ENCODE measurements at places on chromosomes 16 and 17.
A peak's percentile ranks its signal among the peaks of the same experiment; 100 is the strongest.

GRCh38 chr17:81400154-81400977 is 5.1 kb downstream of the BAHCC1 start:
- DNase-seq = no peak

GRCh38 chr16:11963706-11964105 is 1.3 kb upstream of the TNFRSF17 start:
- no peak for DNase-seq

GRCh38 chr17:51435641-51436091 is 175.3 kb downstream of the UTP18 start:
- peak; percentile 9 for DNase-seq

DNA sequence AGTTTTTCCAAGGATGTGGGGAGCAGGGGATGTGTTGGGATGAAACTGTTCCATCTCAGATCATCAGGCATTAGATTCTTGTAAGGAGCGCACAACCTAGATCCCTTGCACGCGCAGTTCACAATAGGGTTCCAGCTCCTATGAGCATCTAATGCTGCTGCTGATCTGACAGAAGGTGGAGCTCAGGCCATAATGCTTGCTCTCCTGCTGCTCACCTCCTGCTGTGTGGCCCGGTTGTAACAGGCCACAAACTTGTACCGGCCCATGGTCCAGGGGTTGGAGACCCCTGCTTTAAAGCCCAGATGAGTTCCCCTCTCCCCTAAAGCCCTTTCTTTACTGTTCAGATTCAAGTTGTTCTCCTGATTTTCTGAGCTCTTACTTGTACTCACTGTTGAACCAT is 44.8 kb downstream of the RNF135 start:
- no peak for DNase-seq

DNA sequence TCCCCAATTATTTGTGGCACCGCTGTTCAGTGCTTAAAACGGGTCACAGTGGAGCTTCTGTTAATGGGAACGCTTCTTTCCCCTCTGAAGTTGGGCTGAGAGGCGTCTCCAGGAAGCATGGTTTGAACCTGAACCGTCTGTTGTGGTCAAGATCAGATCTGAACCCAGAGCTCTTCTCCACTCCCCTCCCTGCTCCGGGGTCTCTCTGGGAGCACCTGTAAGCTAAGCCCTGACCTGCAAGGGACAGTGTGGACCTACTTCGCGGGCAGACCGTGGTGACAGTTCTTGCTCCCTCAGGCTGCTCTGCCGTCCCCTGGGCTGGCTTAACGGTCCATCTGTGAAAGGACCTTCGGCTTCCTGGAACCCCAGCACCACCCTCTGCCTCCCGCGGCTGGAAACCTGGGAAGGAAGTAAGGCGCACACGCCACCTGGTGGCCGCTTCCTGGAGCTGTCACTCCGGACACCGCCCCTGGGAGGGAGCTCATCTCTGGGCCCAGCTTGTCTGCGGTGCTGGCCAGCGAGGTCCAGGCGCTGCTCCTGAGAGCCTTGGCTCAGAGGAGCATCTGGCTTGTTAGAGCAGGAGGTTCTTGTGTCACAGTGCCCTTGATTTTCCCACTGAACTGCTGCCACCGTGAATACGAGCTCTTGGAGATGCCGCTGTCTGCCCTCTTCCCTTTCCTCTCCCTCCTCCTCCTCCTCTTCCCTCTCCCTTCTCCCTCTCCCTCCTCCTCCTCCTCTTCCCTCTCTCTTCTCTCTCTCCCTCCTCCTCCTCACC is 518.5 kb upstream of the EEF2KMT start:
- DNase-seq = no peak

DNA sequence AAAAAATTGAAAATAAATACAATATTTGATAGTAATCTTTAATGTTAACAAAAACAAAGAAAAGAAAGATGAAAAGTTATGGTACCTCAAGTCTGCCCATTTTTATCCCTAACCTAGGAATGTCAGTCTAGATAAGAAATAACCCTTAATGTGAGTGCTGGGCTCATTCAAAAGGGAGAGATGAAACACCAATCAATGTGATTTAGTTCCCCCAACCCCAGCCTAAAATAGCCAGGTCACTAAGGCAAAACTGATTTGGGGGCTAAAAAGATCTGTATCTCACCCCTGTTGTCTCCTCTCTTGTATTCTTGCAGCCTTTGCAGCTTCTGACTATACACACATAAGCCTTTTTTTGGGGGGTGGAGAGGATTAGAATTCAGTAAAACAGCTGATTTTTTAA is 3.2 kb upstream of the IGF2BP1 start:
- DNase-seq = no peak

- DNase-seq = no peak
These were observed 7.8 kb downstream of the SHCBP1 start for GRCh38 chr16:46613352-46613751.

DNA sequence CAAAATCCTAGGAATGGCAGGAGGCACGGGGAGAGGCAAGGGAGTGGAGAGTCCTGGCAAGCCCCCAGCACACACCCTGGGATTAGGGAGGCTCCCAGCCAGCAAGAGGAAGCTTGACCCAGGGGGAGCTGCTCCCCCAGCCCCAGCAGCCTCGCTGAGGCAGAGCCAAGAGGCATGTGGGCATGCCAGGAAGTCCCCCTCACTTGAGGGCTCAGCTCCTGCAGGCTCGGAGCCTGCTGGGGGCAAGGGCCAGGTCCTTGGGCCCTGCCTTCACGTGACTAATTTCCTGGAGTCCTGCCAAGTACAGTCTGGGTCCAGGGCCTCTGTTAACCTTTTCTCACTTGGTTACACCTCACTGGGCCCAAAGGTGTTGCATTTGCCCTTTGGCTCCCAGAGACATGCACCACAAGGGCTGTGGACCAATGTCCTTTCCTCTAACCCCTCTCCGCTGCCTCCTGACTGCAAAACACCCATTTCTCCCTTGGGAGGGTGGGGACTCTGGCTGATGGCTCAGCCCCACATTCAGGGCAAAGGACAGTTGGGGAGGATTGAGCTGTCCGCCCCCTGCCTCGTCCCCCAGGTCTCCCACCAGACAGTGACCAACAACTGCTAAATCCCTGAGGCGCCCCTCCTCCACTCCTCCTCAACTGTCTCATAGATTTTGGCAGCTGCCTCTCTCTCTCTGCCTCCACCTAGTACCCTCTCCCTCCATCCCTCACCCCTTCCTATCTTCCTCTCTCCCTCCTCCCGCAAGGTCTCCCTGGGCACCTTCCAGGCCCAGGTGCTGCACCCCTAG is 4.4 kb upstream of the SLC47A2 start:
- DNase-seq = peak; percentile 85

GRCh38 chr17:249236-249993 is 68.0 kb upstream of the DOC2B start:
- no peak for DNase-seq

- no peak for DNase-seq
These were observed 1.9 kb upstream of the MLLT6 start for GRCh38 chr17:38702916-38703741.

- no peak for DNase-seq
These were observed 41.3 kb upstream of the ZCCHC14 start for GRCh38 chr16:87534030-87534653.

- no peak for DNase-seq
These were observed 79.8 kb upstream of the CDC42EP4 start for GRCh38 chr17:73391331-73392265.

DNA sequence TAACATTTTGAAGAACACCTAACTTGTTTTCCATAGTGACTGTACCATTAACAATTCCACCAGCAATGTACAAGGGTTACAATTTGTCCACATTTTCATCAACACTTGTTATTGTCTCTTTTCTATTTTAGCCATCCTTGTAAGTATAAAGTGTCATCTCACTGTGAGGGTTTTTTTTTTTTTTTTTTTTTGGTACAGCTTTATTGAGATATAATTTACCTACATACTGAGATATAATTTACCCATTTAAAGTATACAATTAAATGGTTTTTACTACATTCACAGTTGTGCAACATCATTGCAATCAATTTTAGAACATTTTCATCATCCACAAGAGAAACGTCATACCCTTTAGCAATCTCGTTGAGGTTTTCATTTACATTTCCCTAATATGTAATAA is 17.9 kb upstream of the TMIGD1 start:
- DNase-seq = no peak

DNA sequence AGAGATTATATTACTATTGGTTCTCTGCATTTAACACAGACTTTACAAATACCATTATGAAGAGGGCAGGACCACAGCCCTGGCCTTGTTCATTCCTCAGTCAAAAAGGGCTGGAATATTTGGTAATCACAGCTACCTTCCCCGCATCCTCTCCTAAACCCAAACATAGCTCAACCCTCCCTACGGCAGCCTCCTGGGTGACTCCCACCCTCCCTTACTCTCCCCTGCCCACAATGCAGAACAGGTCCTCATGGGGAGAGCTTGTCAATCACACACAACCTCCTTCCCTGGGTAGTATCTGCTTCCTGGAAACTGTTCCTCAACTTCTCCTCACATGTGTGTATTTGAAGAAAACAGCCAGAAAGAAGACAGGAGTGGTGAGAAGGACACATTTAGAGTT is 224.2 kb downstream of the C16orf78 start:
- DNase-seq = no peak

GRCh38 chr16:1333149-1333812 is at the start of gene BAIAP3:
Gene BAIAP3, plus strand, starts transcription at chr16:1333645. Its CDS starts 4,905 bp downstream, at chr16:1338550.
- no peak for DNase-seq

GRCh38 chr16:85967111-85967510 is 68.1 kb downstream of the IRF8 start:
- no peak for DNase-seq

Data from renal cortical epithelial cell (primary cell).